Progenitor cell of endocrine pancreas (in vitro differentiated cells): ENCODE measurements at places on chromosomes 1 and 21.

- peaks cover 3% of the 10 kb centered on the region for H3K4me1 ChIP-seq
- peaks cover 30% of the 10 kb centered on the region for H3K27me3 ChIP-seq
- H3K36me3 ChIP-seq, result no peaks in the 10 kb centered on the region
- DNase-seq, result no peak
Observed at GRCh38 chr1:181073638-181074037, 14.9 kb upstream of the IER5 start.

GRCh38 chr1:45051005-45051772, 39.1 kb downstream of the UROD start:
- H3K27me3 ChIP-seq, result no peaks in the 10 kb centered on the region
- DNase-seq, result no peak
- H3K36me3 ChIP-seq, result peaks cover 8% of the 10 kb centered on the region
- peaks cover 1% of the 10 kb centered on the region for H3K4me1 ChIP-seq
- H3K4me3 ChIP-seq, result no peak overlapping the region

DNA sequence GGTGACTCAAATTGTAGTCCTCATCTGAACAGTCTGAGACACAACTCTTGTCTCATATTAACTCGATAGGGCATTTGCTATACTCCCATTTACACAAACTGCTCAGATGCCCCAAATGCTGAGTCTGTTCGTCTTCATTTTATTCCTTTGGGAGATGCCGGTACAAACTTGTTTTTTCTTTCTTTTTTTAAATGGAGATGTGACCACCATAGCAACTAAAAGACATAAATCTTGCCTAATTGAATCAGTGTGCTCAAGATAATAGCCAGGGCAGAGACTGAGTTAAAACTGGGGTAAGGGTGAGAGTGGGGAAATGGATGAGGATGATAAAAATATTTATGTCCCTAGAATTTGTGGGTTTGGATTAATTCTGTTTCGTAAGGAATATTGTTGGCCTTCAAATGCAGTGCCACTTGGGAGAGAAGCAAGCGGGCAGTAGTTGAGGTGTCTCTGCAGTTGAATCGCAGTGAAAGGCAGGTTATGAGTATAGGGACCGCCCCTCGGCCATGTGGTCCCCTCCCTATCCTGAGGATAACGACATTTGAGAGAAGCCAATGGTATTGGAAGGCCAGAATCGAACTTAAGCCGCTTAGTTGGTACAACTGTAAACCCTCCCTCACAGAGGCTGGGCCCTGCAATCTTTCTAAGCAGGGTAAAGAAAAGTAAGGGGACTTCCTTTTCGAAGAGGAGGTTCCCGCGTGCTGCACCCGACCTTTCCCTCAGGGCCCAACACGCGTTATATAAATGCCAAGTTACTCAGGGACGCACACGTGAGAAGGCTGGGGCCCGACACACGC, 859 bp upstream of the LRRC8B start:
- peak overlapping the region; percentile 95 for H3K27ac ChIP-seq
- peaks cover 10% of the 10 kb centered on the region for H3K4me1 ChIP-seq
- DNase-seq, result no peak

GRCh38 chr1:39129514-39129913, 75.0 kb upstream of the MACF1 start:
- H3K4me1 ChIP-seq, result peaks cover 24% of the 10 kb centered on the region
- H3K36me3 ChIP-seq, result peaks cover 4% of the 10 kb centered on the region
- DNase-seq, result no peak
- H3K27ac ChIP-seq, result no peak overlapping the region
- H3K4me3 ChIP-seq, result no peak overlapping the region

DNA sequence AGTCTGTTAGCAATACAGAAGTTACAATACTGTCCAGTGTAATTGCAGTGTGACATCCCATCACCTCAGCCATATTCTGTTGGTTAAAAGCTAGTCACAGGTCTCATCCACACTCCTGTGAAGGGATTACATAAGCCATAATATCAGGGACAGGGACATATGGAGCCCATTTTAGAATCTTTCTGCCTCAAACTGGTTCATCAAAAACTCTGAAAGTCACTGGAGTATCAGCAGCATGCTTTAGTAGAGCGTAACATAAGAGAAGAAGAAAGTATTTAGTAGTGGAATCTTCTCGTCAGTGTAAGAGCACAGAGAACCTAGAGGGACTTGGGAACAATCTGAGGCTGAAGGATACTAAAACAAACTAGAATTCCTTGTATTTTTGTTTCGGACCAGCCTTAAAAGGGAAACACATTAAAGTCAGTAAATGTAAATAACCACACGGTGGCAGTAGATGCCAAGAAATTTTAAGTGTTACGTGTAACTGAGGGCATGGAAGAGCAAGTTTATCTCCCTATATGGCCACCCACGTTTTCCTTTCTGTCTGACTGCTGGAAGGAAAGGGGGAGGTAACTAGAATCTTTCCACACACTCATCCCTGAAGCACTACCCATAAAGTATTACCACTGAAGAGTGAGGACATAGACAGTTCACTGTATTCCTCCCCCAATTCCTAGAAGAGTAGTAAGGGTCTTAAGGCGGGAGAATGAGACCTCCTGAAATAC, 41.6 kb upstream of the AGL start:
- H3K36me3 ChIP-seq, result no peaks in the 10 kb centered on the region
- DNase-seq, result no peak

GRCh38 chr21:24729568-24729967, 877.7 kb downstream of the MRPL39 start:
- H3K4me1 ChIP-seq, result no peaks in the 10 kb centered on the region
- H3K27me3 ChIP-seq, result no peaks in the 10 kb centered on the region
- no peaks in the 10 kb centered on the region for H3K36me3 ChIP-seq

- peaks cover 6% of the 10 kb centered on the region for H3K27me3 ChIP-seq
- no peaks in the 10 kb centered on the region for H3K36me3 ChIP-seq
- H3K4me1 ChIP-seq, result no peaks in the 10 kb centered on the region
Observed at GRCh38 chr1:221059506-221059905, 180.3 kb downstream of the HLX start.

DNA sequence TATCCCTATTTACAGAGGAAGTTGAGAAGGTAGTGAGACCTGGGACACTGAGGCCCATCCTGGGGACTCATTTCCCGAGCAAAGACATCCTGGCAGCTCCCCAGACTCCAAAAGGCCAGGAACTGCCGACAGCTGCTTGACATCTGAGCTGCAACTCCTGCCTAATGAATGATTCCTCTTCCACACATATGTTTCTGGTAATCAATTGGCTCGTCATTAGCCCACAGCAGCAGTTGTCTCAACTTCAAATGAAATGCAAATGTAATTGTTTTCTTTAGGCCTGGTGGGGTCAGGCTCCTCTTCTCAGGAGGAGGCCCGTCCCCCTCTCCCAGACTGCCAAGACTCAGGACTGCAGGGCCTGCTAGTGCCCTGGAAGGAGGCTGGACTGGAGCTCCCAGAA, 61.8 kb upstream of the DISP3 start:
- H3K27ac ChIP-seq, result no peak overlapping the region
- peaks cover 5% of the 10 kb centered on the region for H3K27me3 ChIP-seq
- H3K4me3 ChIP-seq, result no peak overlapping the region
- H3K4me1 ChIP-seq, result peaks cover 4% of the 10 kb centered on the region
- DNase-seq, result no peak

DNA sequence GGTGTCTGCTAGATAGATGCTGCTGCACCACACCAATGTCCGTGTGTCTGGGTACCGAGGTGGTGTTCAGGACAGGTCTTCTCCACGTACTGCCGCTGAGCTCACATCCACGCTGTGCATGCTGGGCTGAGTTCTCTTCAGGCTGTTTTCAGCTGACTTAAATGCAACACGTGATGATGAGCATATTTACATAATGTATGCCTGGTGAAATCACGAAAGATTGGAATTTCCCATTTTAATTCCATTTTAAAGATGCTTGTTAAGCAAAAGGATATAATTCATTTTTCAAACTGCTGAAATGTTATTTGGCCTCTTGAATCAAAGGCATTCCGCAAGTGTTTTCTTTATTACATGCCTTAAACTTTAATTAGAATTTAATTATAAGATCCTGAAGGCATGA, 107.9 kb downstream of the FGGY start:
- no peak overlapping the region for H3K27ac ChIP-seq
- H3K36me3 ChIP-seq, result peaks cover 2% of the 10 kb centered on the region
- H3K27me3 ChIP-seq, result no peaks in the 10 kb centered on the region
- DNase-seq, result no peak
- no peak overlapping the region for H3K4me3 ChIP-seq
- peaks cover 9% of the 10 kb centered on the region for H3K4me1 ChIP-seq

- no peak overlapping the region for H3K4me3 ChIP-seq
- H3K4me1 ChIP-seq, result peaks cover 2% of the 10 kb centered on the region
- peaks cover 3% of the 10 kb centered on the region for H3K27me3 ChIP-seq
- no peak overlapping the region for H3K27ac ChIP-seq
- no peak for DNase-seq
Observed at GRCh38 chr1:232393444-232394146, 236.3 kb downstream of the SIPA1L2 start.

GRCh38 chr1:59333626-59334277, 36.9 kb downstream of the FGGY start:
- H3K27ac ChIP-seq, result no peak overlapping the region
- H3K4me3 ChIP-seq, result no peak overlapping the region
- DNase-seq, result no peak
- no peaks in the 10 kb centered on the region for H3K36me3 ChIP-seq
- no peaks in the 10 kb centered on the region for H3K27me3 ChIP-seq

DNA sequence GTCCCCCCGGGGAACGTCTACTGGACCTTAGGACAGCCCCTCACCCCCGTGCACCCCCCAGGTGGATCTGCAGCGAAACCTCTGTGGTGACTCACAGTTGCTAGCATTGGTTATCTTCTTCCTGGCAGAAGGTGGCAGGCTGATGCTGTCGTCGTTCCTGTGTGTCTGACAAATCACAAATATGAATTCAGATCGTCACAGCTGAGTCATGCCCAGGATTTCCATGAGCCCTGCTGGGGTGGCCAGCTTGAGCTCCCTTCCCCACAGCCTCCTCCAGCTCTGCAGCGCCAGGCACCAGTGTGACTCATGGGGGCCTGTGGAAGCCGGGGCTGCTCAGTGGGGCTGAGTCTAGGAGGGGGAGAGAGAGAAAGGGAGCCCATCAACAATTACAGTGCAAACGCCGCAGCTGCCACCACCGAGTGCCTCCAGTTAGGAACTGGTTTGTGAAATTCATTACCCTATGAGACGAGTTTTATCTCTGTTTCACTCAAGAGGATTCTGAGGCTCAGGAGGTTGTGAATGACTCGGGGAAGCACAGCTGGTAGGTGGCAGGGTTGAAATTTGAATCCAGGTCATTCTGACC, 197.9 kb downstream of the DYRK1A start:
- peak overlapping the region; percentile 60 for H3K4me3 ChIP-seq
- no peak for DNase-seq
- peaks cover 3% of the 10 kb centered on the region for H3K4me1 ChIP-seq
- H3K27ac ChIP-seq, result peak overlapping the region; percentile 89
- H3K36me3 ChIP-seq, result no peaks in the 10 kb centered on the region
- peaks cover 4% of the 10 kb centered on the region for H3K27me3 ChIP-seq

- H3K27ac ChIP-seq, result no peak overlapping the region
- no peaks in the 10 kb centered on the region for H3K27me3 ChIP-seq
- peaks cover 3% of the 10 kb centered on the region for H3K36me3 ChIP-seq
- no peak for DNase-seq
Observed at GRCh38 chr1:230629511-230629910, 12.8 kb upstream of the COG2 start.
